ENCODE measurements at places on chromosomes 7 and 10.

- no peak for DNase-seq
These were observed 49.3 kb downstream of the PPP1R17 start for GRCh38 chr7:31735991-31736982.

GRCh38 chr7:155231241-155231800 lies 66.4 kb upstream of the INSIG1 start:
- DNase-seq, result no peak

DNA sequence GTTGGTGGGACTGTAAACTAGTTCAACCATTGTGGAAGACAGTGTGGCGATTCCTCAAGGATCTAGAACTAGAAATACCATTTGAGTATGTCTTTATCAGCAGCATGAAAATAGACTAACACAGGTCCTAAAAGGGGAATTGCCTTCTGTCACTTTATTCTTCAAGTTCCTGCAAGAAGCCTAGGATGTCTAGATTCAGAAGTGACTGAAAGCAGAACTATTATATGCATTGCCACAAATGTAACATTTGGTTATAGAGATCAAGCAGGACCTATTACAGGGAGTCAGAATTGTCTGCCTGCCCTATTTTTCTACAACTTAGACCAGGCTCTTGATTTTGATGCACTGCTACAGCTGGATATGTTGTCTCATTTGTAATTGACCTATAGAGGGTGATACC lies 364.7 kb downstream of the SORCS1 start:
- DNase-seq, result no peak

DNA sequence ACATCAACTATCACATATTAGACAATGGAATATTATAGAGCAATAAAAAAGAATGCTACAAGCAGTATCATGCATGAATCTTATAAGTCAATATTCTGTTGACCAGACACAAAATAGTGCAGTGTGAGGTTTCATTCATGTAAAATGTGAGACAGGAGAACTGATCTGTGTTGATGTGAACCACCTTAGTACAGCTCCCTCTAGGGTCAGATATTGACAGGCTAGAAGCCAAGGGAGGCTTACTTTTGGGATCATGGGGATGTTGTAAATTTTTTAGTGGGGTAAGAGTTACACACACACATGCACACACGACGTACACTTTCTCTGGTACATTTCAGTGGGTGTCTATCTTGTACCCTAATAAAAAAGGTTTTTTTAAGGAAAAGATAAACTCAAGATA lies 231.6 kb upstream of the FOXK1 start:
- DNase-seq, result no peak

GRCh38 chr10:44706745-44707144 lies 204.4 kb upstream of the TMEM72 start:
- DNase-seq, result no peak

DNA sequence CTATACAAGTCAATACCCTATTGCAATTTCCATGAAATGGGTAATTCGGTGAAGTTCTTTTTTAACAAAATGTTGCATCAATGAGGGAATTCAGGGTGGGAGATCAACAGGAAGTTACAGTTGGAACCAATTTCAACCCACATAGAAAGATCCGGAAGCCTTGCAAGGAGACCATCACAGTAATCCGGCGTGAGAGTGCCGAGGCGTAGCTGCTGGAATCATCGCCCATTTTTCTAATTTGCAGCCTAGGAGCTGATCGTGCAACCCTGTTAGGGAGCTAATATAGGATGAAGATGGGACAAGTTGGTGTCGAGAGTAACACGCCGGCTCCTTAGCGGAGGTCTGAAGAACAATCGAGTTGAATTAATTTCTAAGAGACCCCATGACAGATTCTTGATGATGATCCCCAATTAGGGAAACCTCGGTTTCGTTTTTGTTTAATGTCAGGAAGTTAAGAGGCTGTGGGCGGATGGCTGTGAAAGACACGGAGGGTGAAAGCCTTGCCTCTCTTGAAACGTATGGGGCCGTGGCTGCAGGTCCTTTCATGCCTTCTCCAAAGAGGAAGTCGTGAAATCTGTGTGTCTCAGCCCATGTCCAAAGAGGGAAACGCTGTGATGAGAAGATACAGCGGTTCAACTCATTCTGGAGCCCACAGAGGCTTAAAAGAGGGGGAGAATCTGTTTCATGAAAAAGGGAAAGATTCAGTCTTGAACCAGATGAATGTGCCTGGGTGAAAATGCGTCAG lies 51.2 kb upstream of the CARD11 start:
- no peak for DNase-seq

- no peak for DNase-seq
These were observed 42.9 kb downstream of the MALSU1 start for GRCh38 chr7:23341846-23342598.

DNA sequence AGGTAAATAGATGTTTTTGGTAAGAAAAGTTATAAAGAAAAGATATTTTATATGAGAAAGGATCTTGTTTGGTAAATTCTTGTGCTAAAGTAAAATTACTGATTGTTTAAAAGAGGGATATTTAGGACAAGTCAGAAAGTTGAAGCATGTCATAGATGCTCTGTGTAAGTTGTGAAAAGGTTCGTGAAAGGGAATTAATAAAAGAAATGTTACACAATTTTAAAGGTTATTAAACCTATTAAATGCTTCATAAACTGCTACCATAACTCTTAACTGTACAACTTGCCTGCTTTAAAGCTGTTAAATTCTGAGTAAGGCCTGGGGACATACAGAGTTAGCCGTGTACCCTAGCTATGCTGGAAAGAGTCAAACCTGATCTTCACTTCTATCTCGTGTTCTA lies 634.1 kb downstream of the ACTR3B start:
- DNase-seq, result no peak

GRCh38 chr10:44154956-44155355 lies 229.9 kb downstream of the CXCL12 start:
- no peak for DNase-seq

DNA sequence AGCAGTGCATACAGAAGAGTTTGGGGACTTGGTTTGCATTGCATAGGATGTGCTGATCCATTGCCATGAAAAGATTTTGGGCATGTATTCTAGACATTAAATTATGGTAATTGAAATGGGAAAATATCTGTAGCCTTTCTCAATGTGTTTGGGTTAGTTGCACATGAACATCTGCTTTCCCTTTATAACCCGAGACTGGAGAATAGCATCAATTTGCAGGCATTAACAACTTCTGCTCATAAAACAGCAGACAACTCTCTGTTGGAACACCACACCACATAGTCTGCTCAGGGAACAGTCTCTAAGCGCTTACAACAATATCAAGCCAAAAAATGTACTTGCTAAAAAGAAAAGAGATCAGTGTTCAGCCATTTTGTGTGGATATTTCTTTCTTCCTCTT lies 1391.1 kb upstream of the LRRTM3 start:
- no peak for DNase-seq

DNA sequence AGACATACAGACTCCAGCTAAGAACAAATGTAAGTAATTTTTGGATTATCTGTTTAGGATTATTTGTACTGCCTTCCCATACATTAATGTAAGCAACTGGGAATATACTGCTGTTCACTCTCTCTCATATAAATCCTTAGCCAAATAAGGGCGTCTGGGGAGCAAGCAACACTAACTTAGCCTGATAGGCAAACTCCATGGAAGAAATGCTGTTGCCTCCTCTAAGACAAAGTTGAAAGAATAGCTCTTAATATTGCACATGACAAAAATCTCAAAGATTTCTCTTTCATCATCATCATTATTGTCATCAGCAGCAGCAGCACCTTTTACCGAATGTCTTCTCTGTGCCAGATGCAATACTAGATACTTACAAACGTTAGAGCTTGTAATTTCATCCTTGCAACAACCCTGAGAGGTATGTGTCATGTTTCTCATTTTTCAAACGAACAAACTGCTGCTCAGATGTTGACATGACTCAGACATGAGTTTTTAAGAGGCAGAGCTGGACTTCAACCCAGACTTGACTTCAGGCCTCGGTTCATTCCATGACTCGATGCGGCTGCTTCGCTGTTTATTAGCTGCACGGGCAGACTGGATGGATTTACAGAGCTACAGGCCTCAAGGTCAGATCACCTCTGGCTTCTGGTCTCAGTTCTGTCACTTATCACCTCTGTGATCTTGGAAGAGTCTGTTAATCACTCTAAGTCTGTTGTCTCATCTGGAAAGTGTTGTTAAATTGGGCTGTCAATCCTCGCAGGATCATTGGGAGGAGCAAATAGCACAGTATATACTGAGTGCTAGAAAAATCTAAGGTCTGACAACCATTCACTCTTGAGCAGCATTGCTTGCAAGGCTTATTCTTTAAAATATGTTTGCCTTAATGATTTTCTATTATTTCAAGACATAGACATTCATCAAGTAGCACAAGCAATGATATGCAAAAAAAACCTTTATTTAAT lies 126.3 kb upstream of the CELF2 start:
- no peak for DNase-seq

DNA sequence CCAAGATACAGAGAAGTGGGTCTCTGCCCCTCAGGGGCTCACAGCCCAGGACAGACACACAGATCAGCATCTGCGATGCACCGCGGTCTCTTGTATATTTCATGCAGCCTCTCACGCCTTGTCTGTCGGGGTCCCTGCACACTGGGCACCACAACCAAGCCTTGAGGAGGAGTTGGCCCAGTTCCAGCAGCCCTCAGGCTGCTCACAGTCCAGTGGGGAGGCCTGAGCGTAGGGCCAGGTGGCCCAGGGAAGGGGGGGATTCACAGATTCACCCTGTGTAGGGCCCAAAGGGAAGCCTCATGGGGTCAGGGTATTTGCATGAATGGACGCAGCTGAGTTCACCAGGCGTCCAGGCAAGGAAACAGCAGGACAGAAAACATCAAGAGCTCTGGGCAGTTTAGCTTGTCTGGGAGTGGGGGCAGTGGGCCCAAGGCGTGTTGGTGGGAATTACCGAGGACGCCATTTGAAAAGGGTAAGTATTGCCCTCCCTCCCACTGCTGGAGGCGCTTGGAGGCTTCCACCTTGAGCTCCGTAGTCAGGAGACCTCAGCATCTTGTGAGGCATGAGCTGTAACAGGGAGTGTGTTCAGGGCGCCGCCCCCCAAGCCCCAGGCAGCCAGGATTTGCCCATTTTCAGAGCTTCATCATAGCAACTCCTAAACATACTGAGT lies 129.1 kb upstream of the CHST15 start:
- no peak for DNase-seq

GRCh38 chr10:7179536-7179935 lies 231.3 kb downstream of the SFMBT2 start:
- DNase-seq, result no peak

- no peak for DNase-seq
These were observed 370.8 kb upstream of the LRRTM3 start for GRCh38 chr10:66555061-66555460.

DNA sequence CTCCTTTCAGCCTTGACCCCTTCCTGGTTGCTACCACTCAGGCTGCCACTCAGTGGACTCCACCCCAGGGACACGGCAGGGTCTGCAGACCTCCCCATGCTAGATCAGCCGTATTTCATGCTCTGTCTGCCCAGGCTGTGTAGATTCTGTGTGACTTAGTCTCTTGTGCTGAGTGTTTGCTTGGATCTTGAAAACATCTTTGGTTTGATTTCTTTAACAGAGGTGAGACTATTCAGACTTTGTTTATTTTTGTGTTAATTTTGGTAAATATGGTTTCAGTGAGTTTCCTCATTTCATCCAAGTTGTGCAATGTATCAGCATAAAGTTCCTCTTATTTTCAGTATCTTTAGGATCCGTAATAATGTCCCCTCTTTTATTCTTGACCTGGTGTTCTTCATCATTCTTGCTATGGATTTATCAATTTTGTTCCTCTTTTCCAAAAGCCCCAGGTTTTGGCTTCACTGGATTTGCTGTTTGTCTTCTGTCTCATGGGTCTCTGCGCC lies 21.2 kb upstream of the PWWP2B start:
- no peak for DNase-seq
